GM12878 (cell line): ENCODE measurements at places on chromosomes 5 and 9.
A peak's percentile ranks its signal among the peaks of the same experiment; 100 is the strongest.

DNA sequence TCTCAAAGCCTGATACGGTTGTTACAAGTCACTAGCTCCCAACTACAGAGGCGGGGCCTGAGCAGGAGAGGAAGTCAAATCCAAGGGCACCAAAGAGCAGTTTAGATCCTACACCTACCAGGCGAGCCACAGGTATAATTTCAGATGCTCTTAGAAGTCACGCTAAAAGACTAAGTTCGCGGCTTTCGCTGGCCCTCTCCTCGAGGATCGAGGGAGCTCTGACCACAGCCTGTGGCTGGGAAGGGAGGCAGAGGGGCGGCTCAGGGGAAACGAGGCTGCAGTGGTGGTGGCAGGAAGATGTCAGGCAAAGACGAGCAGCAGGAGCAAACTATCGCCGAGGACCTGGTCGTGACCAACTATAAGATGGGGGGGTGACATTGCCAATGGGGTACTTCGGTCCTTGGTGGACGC is 48.6 kb downstream of the SEMA4D start:
- DNase-seq, result no peak

GRCh38 chr5:11931638-11932037 is 27.4 kb upstream of the CTNND2 start:
- DNase-seq, result no peak

DNA sequence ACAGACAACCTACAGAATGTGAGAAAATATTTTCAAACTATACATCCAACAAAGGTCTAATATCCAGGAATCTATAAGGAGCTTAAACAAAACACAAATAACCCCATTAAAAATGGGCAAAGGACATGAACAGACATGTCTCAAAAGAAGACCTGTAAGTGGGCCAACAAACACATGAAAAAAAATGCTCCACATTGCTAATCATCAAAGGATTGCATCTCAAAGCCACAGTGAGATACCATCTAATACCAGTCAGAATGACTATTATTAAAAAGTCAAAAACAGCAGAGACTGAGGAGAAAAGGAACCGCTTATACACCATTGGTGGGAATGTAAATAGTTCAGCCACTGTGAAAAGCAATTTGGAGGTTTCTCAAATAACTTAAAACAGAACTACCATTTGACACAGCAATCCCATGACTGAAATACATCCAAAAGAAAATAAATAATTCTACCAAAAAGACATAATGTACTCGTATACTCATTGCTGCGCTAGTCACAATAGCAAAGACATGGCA is 39.1 kb upstream of the C5orf63 start:
- DNase-seq, result no peak

GRCh38 chr5:150214289-150214688 is 24.4 kb downstream of the SLC6A7 start:
- no peak for DNase-seq

GRCh38 chr9:4386819-4387218 is 87.0 kb upstream of the GLIS3 start:
- DNase-seq, result no peak

GRCh38 chr9:130931508-130932254 is 7.4 kb downstream of the FIBCD1 start:
- peak; percentile 64 for DNase-seq

- DNase-seq, result no peak
Observed at GRCh38 chr9:96382839-96383164, 709 bp downstream of the SLC35D2 start.

DNA sequence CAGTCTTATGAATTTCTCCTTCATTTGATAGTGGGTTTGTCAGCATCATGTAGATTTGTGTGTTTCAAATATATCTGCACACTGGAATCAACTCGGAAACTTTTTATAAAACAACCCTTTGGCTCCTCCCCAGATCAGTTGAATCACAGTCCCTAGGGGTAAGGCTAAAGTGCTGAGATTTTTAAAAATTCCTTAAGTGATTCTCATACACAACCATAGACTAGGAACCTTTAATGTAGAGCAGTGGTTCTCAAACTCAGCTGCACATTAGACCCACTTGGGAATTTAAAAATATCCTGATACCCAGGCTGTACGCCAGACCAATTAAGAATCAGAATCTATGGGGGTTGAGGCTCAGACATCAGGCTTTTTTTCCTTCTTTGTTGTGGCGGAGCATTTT is 17.5 kb upstream of the JAK2 start:
- DNase-seq, result no peak

DNA sequence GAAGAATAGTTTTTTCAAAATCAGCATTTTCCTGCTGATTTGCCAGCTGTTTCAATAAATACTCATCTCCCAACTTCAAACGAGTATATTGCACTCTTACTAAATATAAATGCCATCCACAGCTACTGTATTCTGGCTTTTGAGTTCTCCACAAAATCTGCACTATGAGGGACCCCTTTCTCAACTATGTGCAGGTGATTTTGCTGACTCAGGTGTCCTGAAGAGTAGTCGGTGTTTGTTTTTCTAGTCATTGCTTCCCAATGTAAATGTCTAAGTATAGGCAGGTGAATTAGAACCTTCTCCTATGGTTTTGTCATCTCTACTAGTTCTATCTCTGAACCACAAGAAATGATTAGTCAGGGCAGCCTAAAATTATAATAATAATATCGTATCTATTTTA is 616.8 kb upstream of the MEF2C start:
- DNase-seq, result no peak

DNA sequence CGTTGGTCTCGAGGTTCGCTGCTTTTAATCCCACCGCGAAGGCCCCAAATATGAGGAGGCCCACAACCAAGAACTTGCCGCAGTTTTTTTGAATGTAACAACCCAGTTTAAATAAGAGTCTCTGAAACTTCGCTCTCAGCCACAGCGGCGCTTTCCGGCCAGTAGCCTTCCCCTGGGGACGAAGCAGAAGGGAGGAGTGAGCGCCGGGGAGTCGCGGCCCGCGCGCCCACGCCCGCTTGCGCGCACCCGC is 10.4 kb downstream of the PTCH1 start:
- DNase-seq, result no peak

GRCh38 chr5:157323107-157323706 is 57.3 kb downstream of the CYFIP2 start:
- no peak for DNase-seq

DNA sequence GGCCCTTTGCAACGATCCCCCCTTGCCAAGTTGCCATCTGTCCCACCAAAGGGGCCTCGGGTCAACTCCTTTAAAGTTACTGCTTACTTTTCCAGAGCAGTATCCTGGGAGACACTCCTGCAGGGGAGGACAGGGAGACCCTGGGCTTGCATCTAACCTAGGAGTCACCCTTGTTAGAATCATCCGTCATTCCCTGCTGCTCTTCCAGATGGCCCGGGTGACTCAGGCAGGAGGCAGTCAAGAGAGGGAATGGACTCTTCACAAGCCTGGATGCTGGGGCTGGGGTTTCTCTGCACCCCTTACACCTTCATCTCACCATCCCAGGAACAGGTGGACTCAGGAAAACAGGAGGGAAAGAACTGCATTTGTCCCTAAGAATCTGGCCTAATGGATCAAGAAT is 175.6 kb downstream of the GABBR2 start:
- DNase-seq, result no peak

- no peak for DNase-seq
Observed at GRCh38 chr5:42655982-42656650, 100.5 kb upstream of the CCDC152 start.

DNA sequence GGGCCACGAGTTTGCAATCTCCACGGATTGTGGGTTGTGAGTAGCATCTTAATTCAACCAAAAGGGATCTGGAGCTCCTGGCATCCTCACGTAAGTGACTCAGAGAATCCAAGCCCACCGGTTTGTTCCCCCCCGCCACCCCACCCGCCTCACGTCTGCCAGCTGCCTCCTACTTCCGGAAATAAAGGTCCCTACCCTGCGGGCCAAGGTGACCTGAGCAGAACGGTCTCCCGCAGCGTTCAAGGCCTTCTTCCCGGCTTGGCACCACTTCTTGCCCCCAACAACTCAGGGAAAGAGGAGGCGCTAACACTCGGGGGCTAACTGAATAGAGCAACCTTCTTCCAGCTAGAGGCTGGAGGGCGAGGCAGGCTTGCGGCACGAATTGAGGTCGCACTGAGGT is 8.8 kb upstream of the GPRIN1 start:
- no peak for DNase-seq

DNA sequence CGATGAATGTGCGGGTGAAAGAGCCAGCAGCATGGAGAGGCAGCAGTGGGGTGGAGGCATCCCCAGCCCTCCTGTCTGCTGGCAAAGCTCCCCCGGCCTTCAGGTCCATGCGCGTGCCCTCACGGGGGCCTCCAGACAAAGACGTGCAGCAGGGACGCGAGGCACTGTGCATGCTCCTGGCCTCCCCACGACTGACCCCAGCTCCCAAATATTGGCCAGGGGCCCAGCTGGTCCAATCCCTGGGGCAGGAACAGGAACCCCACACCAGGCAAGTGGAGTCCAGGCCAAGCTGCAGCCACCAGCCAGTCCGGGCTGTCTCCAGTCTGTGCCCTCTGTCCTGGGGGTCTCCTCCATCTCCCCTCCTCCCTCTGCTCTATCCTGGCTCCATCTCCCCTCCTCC is 33.5 kb upstream of the LRRC14B start:
- DNase-seq, result no peak

- no peak for DNase-seq
Observed at GRCh38 chr5:143409926-143410325, 6.4 kb upstream of the NR3C1 start.

DNA sequence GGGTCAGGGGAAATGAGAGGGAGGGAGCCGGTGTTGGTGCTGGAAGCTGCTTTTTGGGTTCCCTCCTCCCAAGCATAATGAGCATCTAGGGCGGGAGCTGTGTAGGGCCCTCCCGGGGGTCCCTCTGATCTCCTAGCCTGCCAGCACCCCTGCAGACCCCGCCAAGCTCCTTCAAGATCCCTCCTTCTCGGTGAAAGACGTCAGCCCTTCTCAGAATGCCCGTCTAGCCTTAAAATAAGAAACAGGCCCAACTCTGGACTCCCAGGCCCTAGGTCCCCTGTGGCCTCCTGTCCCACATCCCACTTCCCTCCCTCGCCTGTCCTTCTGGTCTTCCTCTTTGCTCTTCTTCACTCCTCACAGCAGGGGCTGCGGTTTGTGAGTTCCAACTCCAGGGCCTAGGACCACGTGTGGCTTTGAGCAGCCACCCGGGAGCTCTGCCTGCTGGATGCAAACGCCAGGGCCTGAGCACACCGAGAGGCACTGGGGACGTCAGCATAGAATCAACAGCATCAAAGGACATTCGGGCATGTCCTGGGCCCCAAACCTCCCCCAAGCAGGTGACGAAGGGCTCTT is 8.8 kb upstream of the SCGB3A1 start:
- no peak for DNase-seq

- no peak for DNase-seq
Observed at GRCh38 chr9:16442622-16443021, 427.8 kb downstream of the BNC2 start.

DNA sequence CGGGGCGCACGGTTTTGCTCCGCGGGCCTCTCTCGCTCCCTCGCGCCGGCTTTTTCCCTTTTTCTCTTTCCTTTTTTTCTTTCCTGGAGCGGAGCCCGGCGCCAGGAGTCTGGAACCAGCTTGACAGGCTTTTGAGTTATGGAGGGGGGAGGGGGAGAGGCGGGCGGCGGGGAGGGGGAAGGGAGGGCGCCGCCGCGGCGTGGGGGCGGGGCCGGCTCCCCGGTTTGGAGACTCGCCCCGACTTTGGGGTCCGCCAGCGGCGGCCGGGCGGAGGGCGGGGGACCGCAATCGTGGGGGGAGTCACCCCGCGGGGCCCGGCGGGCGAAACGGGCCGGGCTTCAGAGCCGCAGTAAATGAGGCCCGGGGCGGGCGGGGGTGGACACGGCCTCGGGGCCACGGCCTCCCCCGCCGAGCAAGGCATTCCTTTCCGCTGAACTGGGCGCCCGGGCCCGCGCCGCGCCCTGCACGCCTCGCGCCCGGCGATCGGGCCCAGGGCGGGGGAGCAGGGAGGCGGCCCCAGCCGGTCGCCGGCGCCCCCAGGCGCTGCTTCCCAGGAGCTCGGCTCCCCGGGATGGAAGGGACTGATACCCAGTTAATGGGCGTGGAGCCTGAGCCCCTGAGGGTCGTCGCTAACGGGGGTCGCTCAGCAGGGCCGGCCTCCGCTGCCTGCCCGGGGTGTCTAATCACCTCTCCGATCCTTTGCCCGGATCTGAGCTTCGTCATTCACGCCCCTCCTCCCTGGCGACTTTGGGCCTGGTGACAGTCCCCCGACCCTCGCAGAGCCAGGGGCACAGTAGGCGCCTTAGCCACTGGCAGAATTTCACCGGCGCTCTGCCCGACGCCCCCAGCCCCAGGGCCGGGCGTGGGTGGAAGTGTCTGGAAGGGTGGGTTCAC is 138.1 kb downstream of the C9orf50 start:
- DNase-seq, result no peak

DNA sequence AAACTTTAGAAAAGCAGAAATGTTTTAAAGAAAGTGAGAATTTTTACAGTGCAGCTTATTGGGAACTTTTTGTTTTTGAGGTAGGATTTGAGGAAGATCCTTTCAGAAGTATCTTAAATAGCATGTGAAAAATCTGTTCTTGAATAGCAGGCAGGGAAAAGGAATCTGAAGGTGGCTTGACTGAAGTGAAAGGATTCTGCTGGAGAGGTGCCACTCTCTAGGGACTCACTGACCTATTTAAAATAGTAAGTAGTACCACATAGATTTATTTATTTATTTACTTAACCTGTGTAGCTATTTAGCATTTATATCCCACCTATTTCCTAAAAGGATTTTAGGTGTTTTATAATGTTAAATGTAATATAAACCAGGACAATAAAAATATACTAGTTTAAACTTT is 69.1 kb downstream of the NIPBL start:
- no peak for DNase-seq

DNA sequence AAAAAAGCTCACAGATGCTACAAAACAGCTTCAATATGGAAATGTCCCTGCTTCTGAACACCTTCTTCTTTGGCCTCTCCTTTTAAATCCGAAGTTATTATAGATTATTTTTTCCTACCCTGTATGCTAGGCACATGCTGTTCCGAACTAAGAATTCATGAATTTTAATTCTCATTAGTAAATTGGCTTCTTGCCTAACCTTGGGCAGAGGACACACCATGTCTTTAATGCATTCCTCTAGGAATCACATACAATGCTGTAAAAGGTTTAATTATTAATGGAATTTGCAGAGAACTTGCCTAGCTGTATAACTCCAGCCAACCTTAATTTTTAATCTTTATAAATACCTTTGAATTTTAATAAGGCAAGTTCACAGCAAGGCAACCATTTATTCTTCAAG is 234.4 kb downstream of the NTRK2 start:
- DNase-seq, result no peak

- no peak for DNase-seq
Observed at GRCh38 chr5:1975406-1975715, 92.6 kb upstream of the IRX4 start.

DNA sequence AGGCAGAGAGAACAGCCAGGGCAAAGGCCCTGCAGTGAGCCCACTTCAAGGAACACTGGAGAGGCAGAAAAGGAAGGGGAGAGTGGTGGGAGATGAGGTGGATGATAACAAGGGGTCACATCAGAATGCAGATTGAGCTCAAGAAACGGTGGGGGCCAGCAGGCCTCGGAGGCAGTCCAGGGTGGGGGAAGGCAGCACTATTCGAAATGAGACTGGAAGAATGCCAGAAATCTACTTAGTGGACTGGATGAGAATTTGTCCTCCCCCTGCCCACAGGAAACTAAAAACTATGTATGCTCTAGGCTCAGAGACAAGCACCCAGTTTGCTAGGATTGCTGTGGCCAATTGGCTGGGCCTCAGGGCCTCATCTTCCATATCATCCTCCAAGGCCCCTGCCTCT is 148.7 kb downstream of the ADAMTS12 start:
- no peak for DNase-seq

- DNase-seq, result no peak
Observed at GRCh38 chr5:158727771-158728311, 371.9 kb downstream of the EBF1 start.
